ENCODE measurements at places on chromosomes 1 and 21.

- no peak for DNase-seq
Observed at GRCh38 chr1:200258447-200259375, 151.1 kb downstream of the ZNF281 start.

- DNase-seq: no peak
Observed at GRCh38 chr1:196098000-196098399, 510.2 kb downstream of the KCNT2 start.

DNA sequence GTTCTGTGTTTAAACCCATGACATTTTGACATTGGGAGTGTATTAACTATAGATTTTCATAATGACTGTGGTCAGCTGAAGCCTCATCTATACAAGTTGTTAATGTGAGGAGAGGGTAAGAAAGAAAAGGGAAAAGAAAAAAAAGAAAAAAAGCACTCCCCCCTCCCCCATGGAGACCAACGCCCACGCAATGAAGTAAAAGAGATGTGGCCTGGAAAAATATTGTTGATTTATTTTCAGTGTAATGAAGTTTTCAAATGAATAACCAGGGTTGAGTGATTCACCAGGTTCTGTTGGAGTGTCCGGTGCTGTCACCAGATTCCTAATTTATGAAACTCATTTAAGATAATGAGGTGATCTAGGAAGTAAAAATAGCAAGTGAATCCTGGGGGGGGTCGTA, 4.7 kb downstream of the RNF220 start:
- DNase-seq: no peak

DNA sequence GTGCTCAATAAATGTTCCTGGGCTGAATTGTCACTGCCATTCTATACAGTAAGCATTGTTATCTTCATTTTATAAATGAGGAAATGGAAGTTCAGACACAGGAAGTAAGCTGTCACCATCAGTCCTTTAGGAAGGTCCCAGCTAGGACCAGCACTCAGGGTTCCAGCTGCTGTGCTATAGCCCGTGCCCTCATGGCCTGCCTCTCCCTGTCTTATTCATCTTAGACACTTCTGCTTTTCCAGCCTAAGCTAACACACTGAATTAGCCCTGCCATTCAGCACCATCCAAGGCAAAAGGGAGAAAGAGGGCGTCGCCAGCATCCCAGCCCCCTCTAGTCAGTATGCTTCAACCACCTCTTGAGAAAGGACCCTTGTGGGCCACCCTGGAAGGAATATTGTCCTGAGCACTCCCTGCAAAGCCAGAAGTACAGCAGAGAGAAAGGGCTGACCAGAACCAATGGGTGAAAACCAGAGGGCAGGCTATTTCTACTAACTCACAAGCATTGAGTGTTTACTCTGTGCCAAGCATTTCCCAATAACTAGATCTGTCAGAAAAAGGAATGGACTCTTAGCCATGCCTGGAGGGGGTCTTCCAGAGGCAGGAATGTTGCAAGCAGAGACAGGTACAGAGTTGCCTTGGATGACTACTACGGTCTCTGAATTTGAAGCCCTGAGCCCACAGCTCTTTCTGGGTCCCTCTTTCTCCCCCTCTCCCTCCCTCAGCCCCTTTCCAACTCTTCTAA, 77.9 kb upstream of the NFIA start:
- no peak for DNase-seq

- DNase-seq: no peak
Observed at GRCh38 chr1:2821966-2822620, 20.6 kb upstream of the TTC34 start.

DNA sequence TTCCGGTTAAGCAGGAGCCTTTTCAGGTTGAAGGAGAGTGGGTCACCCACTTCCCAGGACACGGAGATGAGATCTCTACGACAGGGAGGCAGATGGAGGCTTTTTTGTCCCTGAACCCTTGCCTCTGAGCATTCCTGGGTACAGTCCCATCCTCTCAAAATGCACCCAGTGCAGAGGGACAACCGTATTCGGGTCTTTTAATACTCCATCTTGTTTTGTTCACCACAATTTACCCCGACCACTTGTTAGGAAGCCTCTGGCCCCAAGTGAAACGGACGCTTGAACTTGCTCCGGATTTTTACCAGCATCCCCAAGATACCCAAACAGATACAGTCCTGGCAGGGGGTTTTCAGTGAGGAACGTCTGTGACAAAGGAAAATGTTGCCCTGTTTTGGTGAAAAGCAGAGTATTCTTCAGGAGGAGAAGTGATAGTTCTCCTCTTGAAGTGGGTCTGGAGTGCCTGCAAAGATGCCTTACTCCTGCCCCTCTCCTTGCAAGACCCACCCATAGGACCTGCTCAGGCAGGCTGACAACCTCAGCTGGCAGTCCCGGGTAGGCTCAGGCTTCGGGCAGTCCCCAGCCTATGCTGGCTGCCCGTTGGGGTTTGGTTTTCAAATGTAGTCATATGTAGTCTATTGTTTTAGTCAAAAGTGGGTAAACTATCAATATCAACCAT, 669 bp upstream of the ARL8A start:
- DNase-seq: no peak

DNA sequence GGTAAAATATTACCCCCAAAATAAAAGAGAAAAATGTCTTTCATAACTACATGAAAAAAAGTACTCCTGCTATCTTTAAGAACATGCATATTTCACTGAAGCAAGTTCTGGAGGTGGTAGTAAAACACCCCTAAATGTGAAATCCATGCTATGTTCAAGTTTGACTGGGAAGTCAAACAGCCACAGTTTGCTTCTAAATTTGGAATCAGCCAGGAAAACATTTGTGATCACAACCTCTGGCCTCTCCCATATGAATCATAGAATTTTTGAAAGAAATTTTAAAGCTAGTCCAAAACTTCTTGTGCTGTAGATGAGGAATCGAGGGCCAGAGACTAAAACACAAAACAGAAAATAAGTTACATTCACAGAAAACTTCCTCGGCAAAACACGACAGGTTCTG, 6.6 kb downstream of the SORT1 start:
- no peak for DNase-seq

GRCh38 chr21:45329261-45330074, 41.8 kb upstream of the POFUT2 start:
- no peak for DNase-seq

DNA sequence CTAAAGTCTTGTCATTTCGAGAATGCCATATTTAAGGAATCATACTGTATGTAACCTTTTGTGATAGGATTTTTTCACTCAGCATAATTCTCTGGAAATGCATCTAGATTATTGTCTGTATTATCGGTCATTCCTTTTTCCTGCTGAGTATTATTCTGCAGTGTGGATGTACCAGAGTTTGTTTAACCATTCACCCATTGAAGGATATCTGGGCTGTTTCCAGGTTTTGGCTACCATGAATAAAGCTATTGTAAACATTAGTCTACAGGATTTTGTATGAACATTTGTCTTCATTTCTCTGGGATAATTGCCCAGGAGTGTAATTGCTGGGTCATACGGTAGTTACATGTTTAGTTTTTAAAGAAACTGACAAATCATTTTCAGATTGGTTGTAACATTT, 61.8 kb downstream of the ATP1A1 start:
- no peak for DNase-seq

DNA sequence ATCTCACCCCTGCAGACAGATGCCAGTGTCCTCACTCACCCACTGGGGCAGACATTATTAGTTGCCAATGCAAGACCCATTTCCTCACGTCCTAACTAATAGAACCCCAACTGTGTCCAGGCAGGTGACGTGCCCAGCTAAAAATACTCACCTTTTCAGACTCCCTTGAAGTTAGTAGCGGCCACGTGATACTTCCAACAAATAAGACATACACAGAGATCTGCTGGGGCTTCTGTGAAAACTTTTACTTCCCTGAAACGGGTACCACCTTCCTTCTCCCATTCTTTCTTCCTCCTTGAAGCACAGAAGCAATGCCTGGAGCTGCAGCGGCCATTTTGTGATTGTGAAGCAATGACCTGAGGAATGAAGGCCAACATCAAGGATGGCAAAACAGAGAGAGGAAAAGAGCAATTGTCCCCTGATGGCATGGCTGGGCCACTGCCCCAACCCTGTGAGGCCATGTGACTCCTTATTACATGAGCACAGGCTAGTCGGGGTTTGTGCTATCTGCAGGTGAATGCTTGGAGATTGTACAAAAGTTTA, 74.4 kb upstream of the TMPRSS2 start:
- DNase-seq: no peak

- peak; percentile 32 for DNase-seq
Observed at GRCh38 chr21:42047821-42048613, 23.1 kb upstream of the UMODL1 start.

DNA sequence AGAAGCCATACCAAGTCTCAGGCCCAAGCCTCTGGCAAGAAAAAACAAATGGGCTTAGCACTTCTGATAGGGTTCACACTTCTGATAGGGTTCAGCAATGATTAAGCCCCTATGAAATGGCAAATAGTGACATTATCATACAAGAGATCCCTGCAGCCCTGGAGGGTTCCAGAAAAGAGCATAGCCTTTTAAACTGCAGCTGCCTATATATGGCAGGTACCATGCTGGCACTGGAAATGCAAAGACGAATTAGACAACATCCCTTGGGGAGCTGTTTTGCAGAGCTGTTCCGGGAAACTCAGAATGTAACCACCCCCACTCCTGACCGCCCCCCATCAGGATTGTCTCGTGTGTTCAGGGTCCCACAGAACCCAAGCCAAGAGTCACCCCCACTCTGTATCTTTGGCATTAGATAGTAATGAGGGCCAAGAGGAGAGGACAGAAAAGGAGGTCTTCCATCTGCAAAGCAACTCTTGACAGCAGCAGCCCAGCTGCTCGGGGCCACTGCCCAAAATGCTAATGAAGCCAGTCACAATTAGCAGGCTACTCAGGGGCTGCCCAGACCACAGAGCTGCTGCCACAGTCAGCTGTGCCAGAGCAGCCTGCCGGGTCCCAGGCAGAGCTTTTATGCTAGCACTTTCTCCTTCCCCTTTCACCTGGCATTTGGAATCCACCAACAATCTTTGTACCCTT, 50.9 kb downstream of the ITPKB start:
- DNase-seq: no peak

DNA sequence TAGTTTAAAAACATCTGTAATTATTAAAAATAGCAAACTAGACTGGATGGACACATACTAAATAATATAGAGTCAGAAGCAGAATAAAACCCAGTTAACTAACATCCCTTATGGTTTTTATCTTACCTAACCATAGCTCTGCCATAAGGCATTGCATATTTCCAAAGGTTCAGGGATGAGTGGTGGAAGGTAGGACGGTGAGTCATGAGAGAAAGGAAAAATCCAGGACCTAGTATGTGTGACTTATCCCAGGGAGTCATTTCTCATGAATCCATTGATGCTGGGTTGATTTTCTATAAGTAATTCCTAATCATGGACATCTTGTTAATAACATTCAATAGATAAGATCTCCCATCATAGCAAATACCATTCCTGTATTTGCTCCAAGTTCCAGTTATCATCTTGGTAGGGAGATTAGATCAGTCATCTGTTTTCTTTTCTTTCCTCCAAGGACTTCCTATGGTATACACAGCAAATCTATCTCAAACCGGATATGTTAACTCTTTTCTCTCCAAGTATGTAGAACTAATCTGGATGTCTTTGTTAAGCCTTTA, 490.7 kb upstream of the B3GALT2 start:
- no peak for DNase-seq
